HCT116 (cell line): ENCODE measurements at places on chromosomes 3 and 15. TPM values are rescaled to one million over a fixed set of nuclear protein-coding genes. Genes with fewer than 3 reads are reported as not detected.
A peak's percentile ranks its signal among the peaks of the same experiment; 100 is the strongest.

Gene NDUFB4
- 161 TPM for total RNA-seq

- H3K36me3 ChIP-seq = no peaks in the 10 kb centered on the region
- H3K27me3 ChIP-seq = no peaks in the 10 kb centered on the region
- H3K4me1 ChIP-seq = no peaks in the 10 kb centered on the region
- H3K4me3 ChIP-seq = no peak overlapping the region
- no peak for DNase-seq
- H3K27ac ChIP-seq = no peak overlapping the region
Observed at GRCh38 chr15:60509470-60509869, 30.5 kb upstream of the ICE2 start.

- no peaks in the 10 kb centered on the region for H3K27me3 ChIP-seq
- H3K36me3 ChIP-seq = no peaks in the 10 kb centered on the region
- no peak for DNase-seq
- H3K4me3 ChIP-seq = no peak overlapping the region
Observed at GRCh38 chr3:151346292-151346691, 16.9 kb upstream of the P2RY13 start.

DNA sequence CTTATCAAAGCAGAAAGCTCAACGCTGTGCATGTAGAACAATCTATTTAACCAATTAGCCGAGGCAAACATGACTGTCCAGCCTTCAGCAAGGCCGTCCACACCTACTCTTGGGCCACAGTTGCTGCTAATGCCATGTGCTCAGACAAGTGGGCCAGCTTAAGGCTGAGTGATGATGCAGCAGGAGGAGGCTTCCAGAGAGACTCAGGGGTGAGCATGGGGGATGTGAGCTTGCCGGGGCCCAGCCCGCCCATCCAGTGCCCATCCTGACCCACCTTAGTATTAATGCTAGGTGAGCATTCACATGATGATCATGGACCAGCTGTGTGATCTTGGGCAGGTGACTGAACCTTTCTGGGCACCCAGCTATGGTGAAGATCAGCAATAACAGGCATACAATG lies 150.1 kb downstream of the TPRA1 start:
- DNase-seq = no peak
- H3K4me3 ChIP-seq = no peak overlapping the region
- H3K36me3 ChIP-seq = no peaks in the 10 kb centered on the region
- no peaks in the 10 kb centered on the region for H3K27me3 ChIP-seq
- no peak overlapping the region for H3K27ac ChIP-seq

Gene LRRC3B
- not detected for total RNA-seq

GRCh38 chr3:29408676-29409075 lies 127.8 kb downstream of the RBMS3 start:
- H3K4me1 ChIP-seq = no peaks in the 10 kb centered on the region
- no peaks in the 10 kb centered on the region for H3K27me3 ChIP-seq
- H3K27ac ChIP-seq = no peak overlapping the region
- no peak for DNase-seq

DNA sequence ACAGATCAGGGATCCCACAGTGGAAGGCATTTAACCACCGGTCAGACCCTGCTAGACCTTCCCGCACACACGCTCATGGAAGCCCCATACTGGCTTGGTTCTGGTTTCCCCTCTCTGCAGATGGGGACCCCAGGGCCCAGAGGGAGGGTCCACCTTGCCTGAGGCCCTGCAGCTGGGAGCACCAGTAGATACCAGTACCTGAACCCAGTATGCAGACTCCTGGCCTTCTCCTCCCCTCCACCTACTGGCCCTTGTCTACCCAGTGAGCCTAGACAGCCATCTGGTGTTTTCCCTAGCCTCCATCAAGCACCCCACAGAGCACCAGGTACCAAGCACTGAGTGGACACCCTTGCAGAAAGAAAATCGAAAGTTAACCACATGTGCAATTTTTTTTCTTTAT lies 65.1 kb downstream of the MEGF11 start:
- no peaks in the 10 kb centered on the region for H3K4me1 ChIP-seq
- DNase-seq = no peak
- H3K4me3 ChIP-seq = no peak overlapping the region
- no peak overlapping the region for H3K27ac ChIP-seq
- no peaks in the 10 kb centered on the region for H3K36me3 ChIP-seq

Gene GASK1A
- total RNA-seq = 1.0 TPM

- no peak overlapping the region for H3K27ac ChIP-seq
- no peaks in the 10 kb centered on the region for H3K36me3 ChIP-seq
- no peak overlapping the region for H3K4me3 ChIP-seq
- H3K4me1 ChIP-seq = peaks cover 5% of the 10 kb centered on the region; the same call in 1 of the 2 replicates
- no peaks in the 10 kb centered on the region for H3K27me3 ChIP-seq
Observed at GRCh38 chr15:68200016-68200861, 4.9 kb downstream of the CALML4 start.

DNA sequence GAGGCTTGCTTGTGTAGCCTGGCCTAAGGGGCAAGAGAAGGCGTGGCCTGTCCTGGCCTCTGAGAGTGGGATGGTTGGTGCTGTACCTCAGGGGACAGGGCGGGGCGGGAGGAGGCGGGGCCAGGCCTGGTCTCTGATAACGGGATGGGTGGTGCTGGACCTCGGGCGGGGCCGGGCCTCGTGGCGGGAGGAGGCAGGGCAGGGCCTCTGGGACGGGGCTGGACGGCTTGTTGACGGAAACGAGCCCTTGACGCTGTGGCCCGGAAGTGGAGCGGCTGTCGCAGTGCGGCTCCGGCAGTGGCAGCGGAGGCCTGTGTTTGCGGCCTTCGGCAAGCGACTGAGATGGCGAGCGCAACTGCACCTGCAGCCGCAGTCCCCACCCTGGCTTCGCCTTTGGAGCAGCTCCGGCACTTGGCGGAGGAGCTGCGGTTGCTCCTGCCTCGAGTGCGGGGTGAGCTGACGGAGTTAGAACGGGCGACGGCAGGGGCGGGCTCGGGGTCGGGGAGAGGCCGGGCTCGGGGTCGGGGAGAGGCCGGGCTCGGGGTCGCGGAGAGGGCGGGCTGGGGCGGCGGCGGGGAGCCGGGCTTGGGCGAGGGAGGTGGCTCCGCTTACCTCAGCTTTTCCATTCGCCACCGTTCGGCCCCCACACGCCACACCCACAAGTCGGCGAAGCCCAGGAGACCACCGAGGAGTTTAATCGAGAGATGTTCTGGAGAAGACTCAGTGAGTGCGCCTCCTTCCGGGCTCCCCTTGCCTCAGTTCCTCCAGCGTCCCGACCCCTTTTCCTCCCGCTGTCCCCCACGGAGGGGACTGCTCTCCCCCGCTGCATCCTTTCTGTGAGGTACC lies at the start of gene CCNDBP1:
CCNDBP1 (plus strand) TSS at position 247 of the 846 bp plus-strand sequence; CDS start at position 343, 96 bp downstream.
- peak within 1 kb of the TSS; percentile 75 for H3K4me3 ChIP-seq
- peak; percentile 84 for DNase-seq
- H3K4me1 ChIP-seq = peaks cover 10% of the 10 kb centered on the region
- peaks cover 7% of the 10 kb centered on the region; the same call in 1 of the 2 replicates for H3K36me3 ChIP-seq
- H3K27me3 ChIP-seq = no peaks in the 10 kb centered on the region
- peak within 1 kb of the TSS; percentile 54 for H3K27ac ChIP-seq

Gene CILP
- total RNA-seq = not detected

Gene IL17RC
- 17.6 TPM for total RNA-seq
